ENCODE measurements at places on chromosomes 3 and 15. TPM values are rescaled to one million over a fixed set of nuclear protein-coding genes. Genes with fewer than 3 reads are reported as not detected.

Gene TFDP2
- 16.9 TPM for total RNA-seq

Gene LDHAL6B
- not detected for total RNA-seq

Gene SLC24A5
- total RNA-seq, result not detected

Gene DNASE1L3
- total RNA-seq, result not detected

Gene ARPIN
- 8.6 TPM for total RNA-seq

Gene SPATA12
- not detected for total RNA-seq

Gene TLR9
- not detected for total RNA-seq

Gene CNTN3
- 0.97 TPM for total RNA-seq

Gene PLSCR2
- not detected for total RNA-seq

Gene ENTPD3
- total RNA-seq, result 0.14 TPM

Gene KLF15
- total RNA-seq, result not detected

Gene MESP2
- total RNA-seq, result 0.30 TPM

Gene MAP6D1
- total RNA-seq, result 2.1 TPM

Gene HIGD2B
- total RNA-seq, result not detected

Gene CX3CR1
- total RNA-seq, result not detected

Gene CHRNA5
- 0.59 TPM for total RNA-seq

Gene KNG1
- not detected for total RNA-seq

Gene ADCY5
- 1.3 TPM for total RNA-seq

Gene EIF2A
- total RNA-seq, result 205 TPM

Gene FBLN2
- total RNA-seq, result 254 TPM

Gene GOLGA8S
- not detected for total RNA-seq

Gene SLC9A9
- 2.8 TPM for total RNA-seq

Gene MCTP2
- total RNA-seq, result 25.3 TPM

Gene SH2D7
- not detected for total RNA-seq

Gene PBRM1
- total RNA-seq, result 69.2 TPM

Gene SGO1
- total RNA-seq, result 4.9 TPM

Gene TIMP4
- total RNA-seq, result 1.8 TPM

Gene KBTBD12
- not detected for total RNA-seq

Gene ASB14
- 0.05 TPM for total RNA-seq

Gene ALPK3
- total RNA-seq, result 0.89 TPM

Gene CMC1
- 3.1 TPM for total RNA-seq

Gene SERPINI2
- total RNA-seq, result not detected

Gene GNAT1
- not detected for total RNA-seq

Gene LMAN1L
- total RNA-seq, result not detected

Gene CASR
- not detected for total RNA-seq
